Stimulated activated CD8-positive, alpha-beta memory T cell treated with anti-CD3 and anti-CD28 coated beads, Interleukin-15, amount 100 ng/mL, for 24 hours (primary cell): ENCODE measurements at places on chromosomes 7 and 10.

DNA sequence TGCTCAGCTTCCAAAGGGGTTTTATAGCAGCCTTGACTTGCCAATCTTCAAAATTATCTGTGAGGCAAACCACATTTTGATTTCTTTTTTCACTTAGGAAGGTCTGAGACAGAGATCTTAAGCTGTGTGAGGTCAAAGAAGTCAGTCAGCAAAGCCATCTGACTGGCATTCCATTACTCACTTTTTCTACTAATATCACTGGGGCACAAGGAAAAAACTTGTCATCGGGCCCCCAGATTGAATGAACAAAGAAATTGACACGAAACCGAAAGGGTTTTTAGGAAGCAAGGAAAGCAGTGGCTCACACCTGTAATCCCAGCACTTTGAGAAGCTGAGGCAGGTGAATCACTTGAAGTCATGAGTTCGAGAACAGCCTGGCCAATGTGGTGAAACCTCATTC is 78.5 kb upstream of the FRMD4A start:
- no peak for DNase-seq

DNA sequence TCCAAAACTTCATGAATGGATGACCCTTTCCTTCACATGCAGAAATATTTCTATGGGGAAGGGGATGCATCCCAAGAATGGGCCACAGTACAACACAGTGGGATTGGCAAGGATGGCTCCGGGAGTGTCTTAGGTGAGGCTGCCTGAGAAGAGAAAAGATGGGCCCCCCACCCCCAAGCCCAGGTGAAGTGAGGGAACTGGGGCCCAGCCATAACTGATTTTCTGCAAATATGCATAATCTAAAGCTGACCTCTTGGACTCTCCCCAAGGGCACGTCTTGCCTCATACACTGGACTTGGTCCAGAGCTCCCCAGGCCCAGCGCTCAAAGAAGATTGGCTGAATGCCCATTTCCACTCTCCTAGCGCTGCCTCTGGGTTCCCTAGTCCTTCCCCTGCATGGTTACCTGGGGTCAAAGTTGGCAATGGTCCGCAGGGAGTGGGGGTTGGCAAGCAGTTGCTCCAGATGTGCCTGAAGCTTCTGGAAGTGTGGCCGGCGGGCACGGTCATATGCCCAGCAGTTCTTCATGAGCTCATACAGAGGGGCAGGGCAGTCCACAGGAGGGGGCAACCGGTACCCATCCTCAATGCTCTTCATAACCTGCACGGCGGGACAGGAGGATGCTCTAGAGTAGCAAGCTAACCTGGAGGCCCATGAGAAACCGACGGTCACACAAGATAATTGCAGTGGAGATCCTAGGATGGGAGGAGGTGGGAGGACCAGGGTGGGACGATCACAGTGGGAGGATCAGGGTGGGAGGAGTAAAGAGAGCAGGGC is 12.3 kb downstream of the ZYX start:
- DNase-seq = no peak

GRCh38 chr7:68309806-68310205 is 1288.5 kb upstream of the AUTS2 start:
- no peak for DNase-seq

DNA sequence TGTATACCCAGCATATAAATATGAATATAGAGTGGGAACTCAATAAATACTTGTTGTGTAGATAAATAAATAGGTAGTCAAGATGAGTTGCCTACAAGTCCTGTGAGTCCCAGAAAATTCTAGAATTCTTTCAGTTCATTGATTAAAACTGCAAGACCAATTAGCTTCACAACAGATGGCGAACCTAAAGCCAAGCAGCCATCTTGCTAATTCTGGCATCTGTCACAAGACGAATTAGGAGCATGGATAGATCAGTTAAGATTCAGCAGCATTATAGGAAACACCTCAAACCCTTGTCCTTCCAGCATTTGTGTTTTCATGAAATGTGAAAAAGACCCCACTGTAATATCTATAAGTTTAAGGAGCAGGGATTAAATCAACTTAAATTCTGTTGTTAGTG is 552.7 kb downstream of the MAGI2 start:
- DNase-seq = no peak

GRCh38 chr10:93865794-93866425 is 27.9 kb upstream of the SLC35G1 start:
- no peak for DNase-seq
